ENCODE measurements at places on chromosomes 6 and 20.

GRCh38 chr6:155187106-155187505, 76.7 kb upstream of the CLDN20 start:
- no peaks in the 10 kb centered on the region for H3K36me3 ChIP-seq
- no peaks in the 10 kb centered on the region for H3K27me3 ChIP-seq
- H3K27ac ChIP-seq = no peak overlapping the region
- peak; percentile 11 for DNase-seq

DNA sequence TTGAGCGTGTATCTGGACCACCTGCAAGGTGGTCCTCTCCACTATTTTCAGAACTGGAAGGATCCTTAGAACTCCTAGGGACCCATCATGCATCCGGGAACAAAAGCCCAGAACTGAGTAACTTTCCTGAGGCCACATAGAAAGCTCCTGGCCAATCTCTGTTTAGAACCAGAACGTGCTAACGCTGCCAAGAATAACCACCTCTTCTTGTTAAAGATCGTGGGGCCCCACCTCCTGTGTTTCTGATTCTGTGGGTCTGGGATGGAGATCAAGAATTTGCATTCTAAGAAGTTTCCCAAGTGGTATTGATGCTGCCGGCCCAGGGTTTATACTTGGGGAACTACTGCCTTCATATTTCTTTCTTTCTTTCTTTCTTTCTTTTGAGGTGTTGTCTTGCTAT, 13.3 kb downstream of the CD40 start:
- peak overlapping the region; percentile 30 for H3K27ac ChIP-seq
- no peaks in the 10 kb centered on the region for H3K4me1 ChIP-seq
- no peak overlapping the region for H3K4me3 ChIP-seq
- H3K36me3 ChIP-seq = peaks cover 3% of the 10 kb centered on the region
- peaks cover 13% of the 10 kb centered on the region for H3K27me3 ChIP-seq

DNA sequence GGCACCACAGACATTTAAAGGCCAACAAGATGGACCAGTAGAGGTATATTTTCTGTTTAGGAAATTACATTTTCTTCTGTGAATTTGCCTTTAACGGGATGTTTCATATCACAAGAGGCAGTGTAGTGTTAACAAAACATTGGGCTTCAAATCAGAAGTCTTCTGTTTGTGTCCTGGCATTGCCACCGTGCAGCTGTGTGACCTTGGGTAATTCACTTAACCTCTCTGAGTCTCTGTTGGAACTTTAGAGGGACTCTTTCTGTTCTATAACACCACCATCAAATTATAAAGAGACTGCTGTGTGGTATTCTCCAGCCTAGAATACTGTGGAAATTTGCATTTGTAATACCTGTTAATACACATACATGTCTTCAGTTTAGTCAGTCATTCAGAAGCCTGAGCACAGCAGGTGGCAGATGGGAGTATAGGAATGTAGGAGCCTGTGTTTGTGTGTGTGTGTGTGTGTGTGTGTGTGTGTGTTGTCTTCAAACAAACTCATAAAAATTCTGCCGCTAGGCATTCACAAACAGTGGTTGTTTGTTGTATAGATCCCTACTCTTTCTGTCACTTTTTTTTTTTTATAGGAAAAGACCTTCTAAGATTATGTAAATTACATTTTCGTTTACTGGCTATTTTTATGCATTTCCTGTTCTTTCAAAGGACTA, 22.6 kb downstream of the UST start:
- H3K27ac ChIP-seq = no peak overlapping the region
- H3K4me1 ChIP-seq = peaks cover 51% of the 10 kb centered on the region
- no peak overlapping the region for H3K4me3 ChIP-seq
- H3K27me3 ChIP-seq = no peaks in the 10 kb centered on the region

DNA sequence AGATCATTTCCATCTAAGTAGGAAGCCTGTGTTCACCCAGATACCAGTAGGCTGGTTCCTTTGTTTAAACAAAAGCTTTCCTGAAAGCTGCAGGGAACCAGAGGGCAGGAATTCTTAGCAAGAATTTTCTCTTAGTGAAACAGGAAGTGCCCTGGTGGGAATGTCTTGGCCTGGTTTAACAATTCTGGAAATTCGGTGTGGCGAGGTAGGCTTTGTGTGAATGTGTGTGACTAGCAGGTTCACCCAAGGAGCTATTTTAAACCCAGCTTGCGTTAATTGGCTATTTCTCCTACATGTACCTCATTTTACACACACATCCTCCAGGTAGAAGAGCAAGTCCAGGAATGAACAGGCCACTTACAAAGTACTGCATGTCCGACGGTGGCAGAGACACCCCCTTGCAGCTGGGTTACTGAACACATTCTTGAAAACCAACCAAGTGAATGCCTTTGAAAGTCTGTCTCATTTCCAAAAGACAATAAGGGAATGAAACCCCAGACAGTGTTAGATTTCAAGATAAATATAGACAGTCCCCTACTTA, 64.6 kb downstream of the GFOD1 start:
- peak overlapping the region; percentile 93 for H3K27ac ChIP-seq
- peak overlapping the region; percentile 41 for H3K4me3 ChIP-seq
- H3K4me1 ChIP-seq = peaks cover 100% of the 10 kb centered on the region
- no peak for DNase-seq
- peaks cover 7% of the 10 kb centered on the region for H3K36me3 ChIP-seq
- peaks cover 2% of the 10 kb centered on the region for H3K27me3 ChIP-seq

DNA sequence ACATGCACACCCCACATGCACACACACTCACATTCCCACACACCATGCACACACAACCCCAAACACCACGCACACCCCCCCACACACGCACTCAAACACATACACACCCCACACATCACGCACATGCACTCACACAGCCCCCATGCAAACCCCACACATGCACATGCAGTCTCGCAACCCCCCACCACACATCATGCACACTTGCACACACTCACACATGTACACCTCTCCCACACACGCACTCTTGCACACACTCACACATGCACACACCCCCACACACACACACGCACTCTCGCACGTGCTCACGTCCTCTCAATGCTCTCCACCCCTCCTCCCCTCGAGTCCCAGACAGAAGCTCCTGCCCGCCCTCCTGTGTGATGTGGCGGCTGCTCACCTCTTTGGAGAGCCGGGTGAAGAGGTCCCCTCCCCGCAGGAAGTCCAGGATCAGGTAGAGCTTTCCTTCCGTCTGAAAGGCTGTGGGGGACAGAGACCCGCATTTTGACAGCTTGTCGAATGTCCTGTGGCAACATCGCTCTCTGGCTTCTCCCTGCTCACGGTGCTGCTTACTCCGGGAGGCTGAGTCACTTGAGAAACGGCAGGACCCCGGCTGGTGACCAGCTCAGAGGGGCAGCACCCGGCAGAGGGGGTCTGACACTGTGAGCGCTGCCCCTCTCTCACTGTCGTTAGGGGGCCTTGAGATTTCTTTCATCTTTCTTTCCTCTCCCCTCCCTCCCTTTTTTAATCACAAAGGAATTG, 78.5 kb downstream of the RAMACL start:
- H3K27ac ChIP-seq = no peak overlapping the region
- H3K4me1 ChIP-seq = no peaks in the 10 kb centered on the region
- peaks cover 3% of the 10 kb centered on the region for H3K27me3 ChIP-seq
- no peaks in the 10 kb centered on the region for H3K36me3 ChIP-seq

DNA sequence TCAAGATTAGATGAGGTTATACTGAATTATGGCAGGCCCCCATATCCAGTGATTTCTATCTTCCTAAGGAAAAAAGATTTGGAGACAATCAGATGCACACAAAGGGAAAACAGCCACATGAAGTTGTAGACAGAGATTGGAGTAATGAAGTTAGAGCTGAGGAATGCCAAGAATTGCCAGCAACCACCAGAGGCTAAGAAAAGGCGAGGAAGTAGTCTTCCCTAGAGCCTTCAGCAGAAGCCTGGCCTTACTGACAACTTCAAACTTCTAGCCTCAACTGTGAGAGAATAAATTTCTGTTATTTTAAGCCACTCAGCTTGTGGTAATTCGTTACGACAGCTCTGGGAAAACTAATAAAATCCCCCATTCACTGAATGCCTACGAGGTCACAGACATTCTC, 473.9 kb downstream of the COL12A1 start:
- no peak overlapping the region for H3K27ac ChIP-seq
- no peak for DNase-seq
- H3K4me3 ChIP-seq = no peak overlapping the region
- no peaks in the 10 kb centered on the region for H3K4me1 ChIP-seq
- no peaks in the 10 kb centered on the region for H3K27me3 ChIP-seq
- H3K36me3 ChIP-seq = no peaks in the 10 kb centered on the region

DNA sequence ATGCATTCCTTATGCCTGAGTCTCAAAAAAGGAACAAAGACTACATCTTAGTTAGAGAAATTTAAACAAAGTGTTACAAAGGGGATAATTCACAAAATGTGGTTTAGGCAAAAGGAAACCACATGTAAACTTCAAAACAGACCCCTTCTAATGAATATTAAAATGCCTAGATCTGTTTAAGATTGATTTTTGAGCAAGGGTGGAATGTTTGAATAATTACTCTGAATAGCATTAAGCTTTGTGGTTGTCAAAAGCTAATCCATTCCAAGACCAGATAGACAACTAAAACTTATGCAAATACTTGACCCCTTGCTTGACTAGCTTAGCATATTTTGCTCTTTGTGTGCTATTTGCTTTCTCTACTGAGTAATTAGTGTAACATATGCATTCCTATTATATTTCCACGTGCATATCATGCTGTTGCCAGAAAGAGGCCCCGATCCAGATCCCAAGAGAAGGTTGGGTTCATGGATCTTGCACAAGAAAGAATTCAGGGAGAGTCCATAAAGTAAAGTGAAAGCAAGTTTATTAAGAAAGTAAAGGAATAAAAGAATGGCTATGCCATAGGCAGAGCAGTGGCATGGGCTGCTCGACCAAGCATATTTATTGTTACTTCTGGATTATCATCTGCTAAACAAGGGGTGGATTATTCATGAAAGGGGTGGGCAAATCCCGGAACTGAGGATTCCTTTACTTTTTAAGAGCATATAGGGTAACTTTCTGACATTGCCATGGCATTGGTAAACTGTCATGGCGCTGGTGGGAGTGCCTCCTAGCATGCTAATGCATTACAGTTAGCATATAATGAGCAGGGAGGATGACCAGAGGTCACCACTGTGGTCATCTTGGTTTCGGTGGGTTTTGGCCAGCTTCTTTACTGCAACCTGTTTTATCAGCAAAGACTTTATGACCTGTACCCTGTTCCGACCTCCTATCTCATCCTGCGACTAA, 1193.4 kb upstream of the EYS start:
- H3K4me1 ChIP-seq = no peaks in the 10 kb centered on the region
- no peak overlapping the region for H3K27ac ChIP-seq
- H3K27me3 ChIP-seq = no peaks in the 10 kb centered on the region
- H3K4me3 ChIP-seq = no peak overlapping the region

DNA sequence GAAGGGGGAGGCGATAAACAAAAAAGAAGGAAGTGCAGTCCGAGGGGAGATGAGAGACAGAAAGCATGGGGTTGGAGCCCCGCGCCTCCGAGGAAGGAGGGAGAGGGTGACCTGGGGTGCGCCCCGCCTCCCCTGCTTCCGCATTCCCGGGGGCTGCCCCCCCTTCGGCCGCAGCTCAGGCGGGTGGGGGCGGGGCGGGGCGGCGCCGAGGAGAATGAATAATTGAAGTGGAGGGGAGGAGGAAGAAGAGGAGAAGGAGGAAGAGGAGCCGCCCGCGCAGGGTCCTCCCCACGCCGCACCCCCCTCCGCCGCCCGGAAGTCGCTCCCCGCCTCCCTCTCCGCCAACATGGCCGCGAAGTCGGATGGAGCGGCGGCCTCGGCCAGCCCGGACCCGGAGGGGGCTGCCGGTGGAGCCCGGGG, at the start of gene XKR7:
TSS of gene XKR7 (plus strand) at position 322 of the 420 bp plus-strand sequence. CDS start at position 347, 25 bp downstream.
- H3K4me1 ChIP-seq = peaks cover 6% of the 10 kb centered on the region
- peak within 1 kb of the TSS; percentile 83 for H3K4me3 ChIP-seq
- DNase-seq = no peak
- H3K36me3 ChIP-seq = no peaks in the 10 kb centered on the region
- H3K27me3 ChIP-seq = peaks cover 44% of the 10 kb centered on the region

GRCh38 chr6:27768556-27768955, 143.6 kb downstream of the OR2B2 start:
- H3K4me1 ChIP-seq = peaks cover 11% of the 10 kb centered on the region
- DNase-seq = no peak
- H3K36me3 ChIP-seq = no peaks in the 10 kb centered on the region
- H3K27me3 ChIP-seq = peaks cover 3% of the 10 kb centered on the region
- no peak overlapping the region for H3K4me3 ChIP-seq
- H3K27ac ChIP-seq = no peak overlapping the region

GRCh38 chr6:115668781-115669180, 391.9 kb downstream of the FRK start:
- H3K4me1 ChIP-seq = no peaks in the 10 kb centered on the region
- DNase-seq = no peak
- no peaks in the 10 kb centered on the region for H3K36me3 ChIP-seq

DNA sequence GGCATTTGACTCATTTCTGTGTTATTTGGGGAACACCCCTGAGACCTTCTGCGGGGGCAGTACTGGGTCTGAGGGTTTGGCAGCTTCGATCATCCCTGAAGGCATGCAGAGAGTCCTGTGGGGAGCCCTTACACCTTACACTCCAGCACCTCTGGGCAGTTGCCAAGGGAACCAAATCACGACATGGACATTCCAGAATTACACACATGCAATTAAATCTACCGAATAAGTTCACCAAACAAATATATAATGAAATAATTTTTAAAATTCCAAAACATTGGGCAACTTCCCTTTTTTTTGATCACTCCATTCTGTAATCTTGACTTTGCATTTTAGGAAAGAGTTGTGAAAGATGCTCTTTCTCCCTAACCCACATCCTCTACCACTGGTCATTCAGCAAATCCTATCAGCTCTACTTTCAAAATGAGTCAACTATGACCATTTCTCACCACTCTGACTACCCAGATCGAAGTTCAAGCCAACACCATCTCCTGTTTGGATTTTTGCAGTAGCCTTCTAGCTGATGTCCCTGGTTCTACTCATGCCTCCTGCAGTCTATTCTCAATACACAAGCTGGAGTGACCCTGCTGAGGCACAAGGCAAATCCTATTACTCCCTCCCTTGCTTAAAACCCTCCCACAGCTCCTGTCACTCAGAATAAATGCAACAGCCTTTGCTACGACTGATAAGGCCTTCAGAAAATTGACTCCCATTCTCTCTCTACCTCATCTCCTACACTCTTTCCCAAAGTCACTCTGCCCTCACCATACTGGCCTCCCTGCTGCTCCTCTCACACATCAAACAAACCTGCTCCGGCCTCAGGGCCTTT, 533.3 kb downstream of the HACE1 start:
- H3K36me3 ChIP-seq = no peaks in the 10 kb centered on the region
- H3K4me3 ChIP-seq = no peak overlapping the region
- no peaks in the 10 kb centered on the region for H3K4me1 ChIP-seq

- H3K4me1 ChIP-seq = no peaks in the 10 kb centered on the region
- H3K27ac ChIP-seq = no peak overlapping the region
- no peaks in the 10 kb centered on the region for H3K36me3 ChIP-seq
- H3K4me3 ChIP-seq = no peak overlapping the region
- peaks cover 2% of the 10 kb centered on the region for H3K27me3 ChIP-seq
Observed at GRCh38 chr20:57698116-57698866, 11.5 kb downstream of the PMEPA1 start.

All from immature natural killer cell (primary cell).